ENCODE measurements at places on chromosomes 2 and 18. TPM values are rescaled to one million over a fixed set of nuclear protein-coding genes. Genes with fewer than 3 reads are reported as not detected.

CCBE1 gene
- not detected for total RNA-seq

DNA sequence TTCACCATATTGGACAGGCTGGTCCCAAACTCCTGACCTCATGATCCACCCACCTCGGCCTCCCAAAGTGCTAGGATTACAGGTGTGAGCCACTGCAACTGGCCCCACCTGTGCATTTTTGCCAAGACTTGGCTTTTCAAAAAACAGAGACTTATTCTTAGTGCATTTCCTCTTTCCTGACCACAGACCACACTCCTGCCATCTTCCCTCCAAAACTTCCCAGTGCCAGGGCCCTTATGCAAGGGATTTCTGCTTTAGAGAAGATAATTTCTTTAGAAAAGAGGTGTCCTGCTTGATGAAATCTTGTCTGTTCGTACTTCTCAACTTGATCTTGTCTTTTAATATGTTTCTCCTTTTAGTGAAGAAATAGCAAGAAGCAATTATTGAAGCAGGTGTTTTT is 98.8 kb upstream of the ZNF516 start:
- no peaks in the 10 kb centered on the region for H3K27me3 ChIP-seq
- DNase-seq, result no peak
- no peaks in the 10 kb centered on the region for H3K36me3 ChIP-seq
- no peaks in the 10 kb centered on the region for H3K4me1 ChIP-seq
- H3K4me3 ChIP-seq, result no peak overlapping the region

- H3K27me3 ChIP-seq, result no peaks in the 10 kb centered on the region
- H3K36me3 ChIP-seq, result no peaks in the 10 kb centered on the region
- no peak overlapping the region for H3K27ac ChIP-seq
- DNase-seq, result no peak
- H3K4me3 ChIP-seq, result no peak overlapping the region
These were observed 612.2 kb upstream of the SLC39A10 start for GRCh38 chr2:195044801-195045200.

GRCh38 chr2:11574176-11575046 is 40.6 kb downstream of the GREB1 start:
- no peak overlapping the region for H3K27ac ChIP-seq
- H3K4me1 ChIP-seq, result no peaks in the 10 kb centered on the region
- no peak overlapping the region for H3K4me3 ChIP-seq
- no peak for DNase-seq
- no peaks in the 10 kb centered on the region for H3K36me3 ChIP-seq
- H3K27me3 ChIP-seq, result no peaks in the 10 kb centered on the region

- H3K4me1 ChIP-seq, result no peaks in the 10 kb centered on the region
- no peak for DNase-seq
- no peaks in the 10 kb centered on the region for H3K36me3 ChIP-seq
- no peaks in the 10 kb centered on the region for H3K27me3 ChIP-seq
- no peak overlapping the region for H3K4me3 ChIP-seq
- no peak overlapping the region for H3K27ac ChIP-seq
These were observed 68.5 kb upstream of the NFU1 start for GRCh38 chr2:69505710-69506109.

Measured in B cell (primary cell).